SK-N-MC (cell line): ENCODE measurements at places on chromosomes 7 and 10.
A peak's percentile ranks its signal among the peaks of the same experiment; 100 is the strongest.

DNA sequence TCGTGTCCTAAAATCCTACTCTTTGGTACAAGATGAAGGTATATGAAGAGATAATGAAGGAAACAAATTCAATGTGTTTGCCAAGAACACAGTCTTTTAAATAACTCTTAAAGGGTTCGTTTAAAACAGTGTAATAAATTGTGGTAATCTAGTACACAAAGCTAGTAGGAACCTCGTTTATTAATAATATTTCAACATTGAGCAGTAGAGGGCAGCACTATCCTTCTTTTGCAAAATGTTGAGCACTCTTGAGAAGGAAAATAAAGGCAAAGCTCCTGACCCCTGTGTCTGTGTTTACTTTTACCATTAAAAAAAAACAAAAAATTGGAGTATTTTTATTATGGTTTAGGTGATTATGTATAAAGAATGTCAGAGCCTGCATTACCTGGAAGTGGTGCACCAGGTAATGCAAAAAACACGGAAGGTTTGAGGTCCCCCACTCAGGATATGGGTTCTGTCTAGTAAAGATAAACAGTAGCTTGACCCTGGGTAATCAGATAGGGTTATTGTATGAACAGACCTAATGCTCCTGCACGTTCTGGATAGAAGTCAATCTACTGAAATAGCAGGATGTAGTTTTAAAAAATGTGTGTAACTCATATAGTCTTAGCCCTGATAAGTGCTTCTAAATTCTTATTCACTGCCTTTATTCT is 5.7 kb upstream of the GOT1 start:
- DNase-seq: peak; percentile 35

GRCh38 chr7:44508328-44509030 is 18.0 kb upstream of the NUDCD3 start:
- DNase-seq: no peak

GRCh38 chr10:76034353-76035205 is 603.2 kb downstream of the LRMDA start:
- no peak for DNase-seq

- no peak for DNase-seq
Observed at GRCh38 chr7:138773176-138773575, 24.6 kb upstream of the TMEM213 start.

DNA sequence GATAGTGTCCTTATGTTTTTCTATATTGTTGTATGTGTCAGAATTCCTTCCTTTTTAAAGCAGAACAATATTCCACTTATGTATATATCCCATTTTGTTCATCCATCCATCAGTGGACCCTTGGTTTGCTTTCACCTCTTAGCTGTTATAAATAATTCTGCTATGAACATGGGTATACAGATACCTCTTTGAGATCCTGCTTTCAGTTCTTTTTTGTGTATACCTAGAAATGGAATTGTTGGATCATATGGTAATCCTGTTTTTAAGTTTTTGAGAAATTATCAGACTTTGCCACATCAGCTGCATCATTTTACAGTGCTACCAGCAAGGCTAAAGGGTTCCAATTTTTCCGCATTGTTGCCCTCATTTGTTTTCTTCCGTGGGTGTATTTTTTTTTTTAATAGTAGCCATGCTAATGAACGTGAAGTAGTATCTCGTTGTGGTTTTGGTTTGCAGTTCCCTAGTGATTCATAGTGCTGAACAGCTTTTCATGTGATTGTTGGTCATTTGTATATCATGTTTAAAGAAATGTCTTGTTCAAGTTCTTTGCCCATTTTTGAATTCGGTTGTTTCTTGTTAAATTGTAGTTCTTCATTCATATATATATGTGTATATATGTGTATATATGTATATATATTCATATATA is 87.8 kb downstream of the LCOR start:
- no peak for DNase-seq

DNA sequence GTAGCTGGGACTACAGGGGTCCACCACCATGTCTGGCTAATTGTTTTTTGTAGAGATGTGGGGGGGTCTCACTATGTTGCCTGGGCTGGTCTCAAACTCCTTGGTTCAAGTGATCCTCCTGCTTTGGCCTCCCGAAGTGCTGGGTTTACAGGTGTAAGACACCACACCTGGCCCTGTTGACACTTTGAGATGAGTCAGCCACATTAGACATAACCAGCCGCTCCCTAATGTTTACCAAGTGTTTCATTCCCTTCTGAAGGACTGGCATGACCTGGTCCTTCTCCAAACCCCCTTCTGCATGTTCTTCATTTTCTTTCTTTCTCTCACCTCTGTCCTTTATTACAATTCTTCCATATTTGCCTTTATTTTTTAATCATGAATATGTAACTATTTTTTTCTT is 67.8 kb downstream of the TAF3 start:
- no peak for DNase-seq

- no peak for DNase-seq
Observed at GRCh38 chr7:128361411-128362379, at the start of gene PRRT4. TSS of gene PRRT4 (minus strand) at chr7:128361690.

- no peak for DNase-seq
Observed at GRCh38 chr7:35248576-35249536, 5.0 kb downstream of the TBX20 start.

- no peak for DNase-seq
Observed at GRCh38 chr7:137962491-137962874, 39.4 kb downstream of the CREB3L2 start.

- no peak for DNase-seq
Observed at GRCh38 chr7:24734306-24734705, 23.0 kb downstream of the GSDME start.

DNA sequence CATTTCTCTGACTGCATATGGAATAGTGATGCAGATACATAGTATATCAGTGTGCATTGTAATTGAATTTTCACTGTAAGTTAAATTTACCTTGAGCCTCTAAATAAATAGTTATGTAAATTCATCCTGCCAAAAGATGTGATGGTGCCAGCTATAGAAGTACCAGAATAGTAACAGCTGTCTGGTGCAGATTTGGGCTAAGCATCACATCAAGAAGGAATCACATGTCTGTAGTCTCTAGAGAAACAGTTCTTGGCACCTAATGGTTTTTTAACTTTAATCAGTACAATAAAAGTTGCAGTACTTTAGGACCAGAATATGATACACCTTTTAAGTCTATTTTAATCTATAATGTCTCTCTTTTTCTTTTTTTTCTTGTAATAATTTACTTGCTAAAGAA is 17.4 kb downstream of the PLEKHA1 start:
- no peak for DNase-seq

GRCh38 chr10:122730238-122730637 is 30.6 kb upstream of the C10orf120 start:
- DNase-seq: no peak

DNA sequence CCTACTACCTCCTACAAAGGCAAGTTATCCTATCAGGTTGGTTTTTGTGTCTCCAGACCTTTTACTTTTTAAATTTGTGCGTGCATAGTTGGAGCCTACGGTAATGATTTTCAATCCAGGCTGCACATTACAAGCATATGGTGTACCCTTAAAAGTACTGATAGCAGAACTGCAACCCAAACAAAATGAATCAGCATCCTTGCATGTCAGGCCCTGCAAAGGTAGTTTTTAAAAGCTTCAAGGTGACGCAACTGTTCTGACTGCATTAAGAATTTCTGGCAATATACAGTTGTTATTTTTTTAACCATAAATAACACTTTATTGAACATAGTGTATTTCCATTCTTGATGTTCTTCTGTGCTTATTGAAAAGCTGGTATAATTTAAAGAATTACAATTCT is 28.9 kb downstream of the GNAT3 start:
- no peak for DNase-seq

DNA sequence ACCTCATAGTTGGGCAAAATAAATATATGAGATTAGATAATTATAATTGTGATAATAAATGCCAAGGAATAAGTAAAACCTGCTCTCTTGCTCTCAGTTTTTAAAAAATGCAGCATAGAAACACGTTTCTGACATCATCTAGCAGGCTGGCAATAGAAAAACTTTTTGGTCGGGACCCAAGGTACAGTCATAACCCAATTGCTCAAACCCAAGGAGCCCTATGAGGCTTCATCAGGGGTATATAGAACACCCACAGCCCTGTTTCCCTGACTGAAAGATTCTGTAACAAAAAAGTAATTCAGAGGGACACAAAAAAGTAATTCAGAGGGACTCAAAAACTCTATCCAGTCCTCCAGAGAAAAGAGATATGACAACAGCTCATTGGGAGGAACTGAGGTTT is 3.8 kb downstream of the PDE1C start:
- DNase-seq: no peak

DNA sequence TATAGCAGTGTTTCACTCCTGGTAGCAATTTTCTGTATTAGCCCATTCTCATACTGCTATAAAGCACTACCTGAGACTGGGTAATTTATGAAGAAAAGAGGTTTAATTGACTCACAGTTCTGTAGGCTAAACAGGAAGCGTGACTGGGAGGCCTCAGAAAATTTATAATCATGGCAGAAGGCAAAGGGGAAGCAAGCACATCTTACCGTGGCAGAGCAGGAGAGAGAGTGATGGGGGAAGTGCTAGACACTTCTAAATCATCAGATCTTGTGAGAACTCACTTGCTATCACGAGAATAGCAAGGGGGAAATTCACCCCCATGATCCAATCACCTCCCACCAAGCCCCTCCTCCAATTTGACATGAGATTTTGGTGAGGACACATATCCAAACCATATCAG is 131.6 kb upstream of the EFCAB10 start:
- no peak for DNase-seq

DNA sequence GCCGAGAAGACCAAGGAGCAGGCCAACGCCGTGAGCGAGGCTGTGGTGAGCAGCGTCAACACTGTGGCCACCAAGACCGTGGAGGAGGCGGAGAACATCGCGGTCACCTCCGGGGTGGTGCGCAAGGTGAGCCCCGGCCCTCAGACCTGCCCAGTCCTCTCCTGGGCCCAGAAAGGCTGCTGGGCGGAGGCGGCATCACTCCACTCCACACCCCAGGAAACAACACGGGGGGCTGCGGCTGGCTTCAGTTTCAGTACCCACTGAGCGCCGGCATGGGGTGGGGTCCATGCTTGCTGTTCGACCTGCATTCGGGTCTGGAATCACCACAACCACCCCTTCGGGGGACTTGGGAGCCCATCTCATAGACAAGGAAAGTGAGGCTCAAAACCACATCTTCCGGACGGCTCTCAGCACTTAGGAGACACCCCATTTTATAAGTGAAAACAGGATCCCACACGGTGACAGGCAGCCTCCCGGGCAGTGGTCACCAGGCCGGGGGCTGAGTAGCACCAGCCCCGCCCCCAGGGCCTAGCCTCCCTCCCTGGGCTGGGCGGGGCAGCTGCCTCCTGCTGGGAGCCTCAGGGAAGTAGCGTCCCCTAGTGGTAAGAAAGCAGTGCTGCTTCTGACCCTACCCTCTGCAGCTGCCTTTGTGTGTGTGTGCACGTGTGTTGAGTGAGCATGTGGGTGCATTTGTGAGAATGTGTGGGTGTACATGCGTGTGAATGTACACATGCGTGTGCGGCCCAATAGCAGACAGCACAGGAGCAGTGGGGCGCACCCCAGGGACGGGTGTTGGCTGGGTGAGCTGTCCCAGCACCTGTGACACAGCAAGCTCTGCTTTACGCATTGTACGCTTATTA is 1.8 kb downstream of the SNCG start:
- DNase-seq: no peak

GRCh38 chr7:86282014-86282682 is 361.6 kb upstream of the GRM3 start:
- no peak for DNase-seq

- no peak for DNase-seq
Observed at GRCh38 chr10:118672766-118673715, 77.6 kb upstream of the PRLHR start.

- DNase-seq: no peak
Observed at GRCh38 chr10:110860576-110861241, 11.0 kb upstream of the PDCD4 start.

GRCh38 chr10:37855636-37856035 is 1.8 kb downstream of the ZNF248 start:
- DNase-seq: no peak

GRCh38 chr7:24879291-24879690 is 100.7 kb downstream of the OSBPL3 start:
- DNase-seq: no peak

DNA sequence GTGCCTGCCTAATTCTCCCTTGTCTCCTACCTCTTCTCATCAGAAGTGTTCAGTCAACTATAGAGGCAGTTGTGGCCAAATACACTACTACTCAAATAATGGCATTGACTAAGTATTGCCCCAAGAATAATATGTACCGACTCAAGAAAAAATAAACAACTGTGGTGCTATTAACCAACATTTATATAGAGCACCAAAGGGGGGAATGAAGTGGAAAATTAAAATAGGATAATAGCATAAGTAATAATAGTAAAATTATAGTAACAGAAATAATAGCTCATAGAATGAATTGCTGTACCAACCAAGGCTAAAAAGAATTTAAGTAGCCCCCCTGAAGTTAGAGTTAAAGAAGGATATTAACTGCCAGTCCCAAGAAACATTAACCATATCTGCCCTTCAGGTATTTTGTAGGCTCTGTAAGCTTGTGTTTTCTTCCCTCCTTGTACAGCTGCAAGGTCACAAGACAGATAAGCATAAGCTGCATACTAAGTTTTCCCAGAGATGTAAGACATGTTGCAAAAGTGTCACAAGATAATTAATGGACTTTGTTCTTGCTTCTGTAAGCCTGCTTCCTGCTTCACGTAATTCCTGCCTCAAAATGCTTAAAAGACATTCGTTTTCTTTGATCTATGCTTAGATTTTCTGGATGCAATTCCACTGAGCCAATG is 10.9 kb upstream of the CYREN start:
- no peak for DNase-seq

- DNase-seq: no peak
Observed at GRCh38 chr10:119602241-119603095, 5.7 kb upstream of the TIAL1 start.

- DNase-seq: no peak
Observed at GRCh38 chr10:101644002-101644401, 51.0 kb downstream of the FBXW4 start.

DNA sequence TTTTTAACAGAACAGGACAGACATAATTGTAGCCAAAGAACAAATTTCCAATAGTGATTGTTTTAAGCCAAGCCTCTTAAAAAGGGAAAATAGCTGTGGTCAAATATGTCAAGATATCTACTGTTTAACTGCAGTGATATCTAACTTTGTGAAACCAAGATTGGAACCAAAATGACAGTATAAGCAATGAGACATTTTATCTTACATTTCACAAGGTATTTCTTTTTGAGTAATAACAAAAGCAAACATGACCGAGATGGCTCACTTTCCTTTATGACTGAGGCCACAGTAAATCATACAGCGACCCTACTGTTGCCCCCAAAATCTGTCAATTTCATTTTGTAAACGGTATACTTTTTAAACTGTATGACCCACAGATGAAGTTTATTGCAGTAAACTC is 215.8 kb downstream of the MLLT10 start:
- no peak for DNase-seq

DNA sequence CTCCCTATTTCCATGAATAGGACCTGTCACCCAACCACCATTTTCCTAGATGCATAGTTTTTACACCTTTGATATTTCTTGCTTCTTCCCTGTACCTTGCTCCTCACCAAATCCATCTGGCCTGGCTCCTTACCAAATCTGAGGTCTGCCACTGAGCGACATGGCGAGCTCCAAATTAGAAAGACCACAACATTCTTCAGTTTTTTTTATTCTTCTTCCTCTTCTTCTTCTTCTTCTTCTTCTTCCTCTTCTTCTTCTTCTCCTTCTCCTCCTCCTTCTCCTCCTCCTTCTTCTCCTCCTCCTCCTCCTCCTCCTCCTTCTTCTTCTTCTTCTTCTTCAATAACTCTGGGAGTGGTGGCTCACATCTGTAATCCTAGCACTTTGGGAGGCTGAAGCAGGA is 7.1 kb downstream of the CPED1 start:
- DNase-seq: no peak

- no peak for DNase-seq
Observed at GRCh38 chr10:133326745-133327650, 9.7 kb downstream of the CALY start.
